IMR-90 (cell line): ENCODE measurements at places on chromosomes 7 and 10.

DNA sequence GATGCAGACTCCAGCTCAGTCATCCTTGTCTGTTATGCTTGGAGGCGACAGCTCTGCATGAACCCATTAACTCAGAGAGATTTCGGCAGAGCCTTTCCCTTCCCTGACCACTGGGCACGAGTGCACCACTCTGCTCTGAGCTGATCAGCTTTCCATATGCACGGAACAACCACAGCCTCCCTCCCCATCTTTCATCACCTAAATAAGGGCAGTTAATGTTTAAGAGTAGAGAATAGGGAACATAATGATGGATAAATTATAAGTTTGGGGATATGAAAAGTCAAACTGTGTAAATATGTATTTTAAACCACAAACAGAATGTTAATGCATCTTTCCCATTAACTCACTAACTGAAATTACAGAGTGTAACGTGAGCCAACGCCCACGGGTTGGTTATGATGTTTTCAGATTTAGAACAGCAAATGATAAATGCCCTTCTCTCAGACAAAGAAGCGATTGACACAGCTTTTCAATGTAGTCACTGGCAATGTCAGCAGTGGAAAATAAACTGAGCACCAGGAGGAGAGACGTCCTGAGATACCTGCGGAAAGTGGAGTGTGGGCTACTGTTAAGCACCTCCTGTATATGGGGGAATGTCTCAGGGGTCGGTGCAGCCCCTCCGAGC lies 658.2 kb downstream of the LRMDA start:
- no peak for DNase-seq

DNA sequence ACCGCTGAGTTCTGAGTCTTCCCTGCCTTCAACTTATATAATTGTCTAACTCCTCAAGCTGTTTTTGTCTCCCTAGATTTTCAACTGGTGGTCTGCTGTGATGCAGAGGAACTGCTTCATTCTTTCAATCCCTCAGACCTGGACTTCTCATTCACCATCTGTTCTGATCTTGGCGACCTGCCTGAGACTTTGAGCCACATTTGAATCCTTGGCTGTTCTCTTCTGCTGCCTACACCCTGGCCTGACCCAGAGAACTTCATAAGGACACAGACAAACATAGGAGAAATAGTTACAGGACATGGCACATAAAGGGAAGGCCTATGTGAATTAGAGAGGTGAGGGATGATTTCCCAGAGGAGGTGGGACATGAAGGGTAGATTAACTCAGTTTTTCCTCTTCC lies 326.7 kb downstream of the PTEN start:
- no peak for DNase-seq

DNA sequence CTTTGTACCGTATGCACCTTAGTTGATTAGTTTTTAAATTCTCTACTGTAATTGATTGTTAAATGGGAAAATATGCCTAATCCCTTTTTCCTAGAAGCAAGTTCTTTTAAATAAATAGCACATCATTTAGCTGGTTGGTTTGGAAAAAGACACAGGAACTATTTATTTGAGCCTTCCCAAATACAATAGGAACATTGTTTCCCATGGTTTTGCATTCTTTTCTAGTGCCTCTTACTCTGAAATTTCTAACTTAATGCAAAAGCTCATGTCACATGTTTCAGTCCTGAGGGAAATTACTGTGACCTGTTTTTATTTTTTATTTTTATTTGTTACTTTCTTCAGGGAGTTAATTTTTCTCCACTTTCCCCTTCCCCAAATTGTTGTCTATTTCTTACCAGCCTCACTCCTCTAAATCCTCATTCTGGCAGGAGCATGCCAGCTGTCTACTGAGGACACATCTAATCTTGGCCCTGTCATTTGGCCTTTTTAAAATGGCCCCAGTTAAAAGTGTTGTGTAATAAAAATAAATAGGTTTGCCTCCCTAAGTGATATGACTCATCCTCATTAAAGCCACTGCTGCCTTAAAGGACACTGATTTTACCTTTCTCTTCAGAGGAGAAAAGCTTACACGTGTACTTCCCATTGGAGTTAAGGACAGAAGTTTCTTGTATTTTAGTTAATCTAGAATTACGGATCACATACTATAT lies 94.5 kb downstream of the PPP1R3A start:
- DNase-seq = no peak

- DNase-seq = no peak
These were observed 4.5 kb downstream of the AKR1E2 start for GRCh38 chr10:4830551-4830950.

- DNase-seq = no peak
These were observed 1.2 kb downstream of the COX19 start for GRCh38 chr7:974172-974571.

DNA sequence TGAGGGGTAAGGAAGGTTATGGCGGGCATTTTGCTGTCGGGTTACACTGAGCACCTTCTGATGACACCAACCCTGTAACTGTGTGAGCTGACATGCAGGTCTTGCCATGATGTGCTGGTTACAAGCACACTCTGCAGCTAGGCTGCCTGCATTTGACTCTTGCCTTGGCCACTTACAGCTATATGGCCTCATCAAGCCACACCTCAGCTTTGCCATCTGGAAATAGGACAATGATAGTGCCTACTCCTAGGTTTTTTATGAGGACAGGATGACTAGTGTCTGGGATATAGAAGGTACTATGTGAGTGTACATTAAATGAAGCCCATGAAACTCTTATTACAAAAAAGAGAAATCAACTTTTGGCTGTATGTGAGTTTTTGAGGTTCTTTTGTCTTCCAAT lies 58.0 kb downstream of the AKR1B1 start:
- DNase-seq = no peak

DNA sequence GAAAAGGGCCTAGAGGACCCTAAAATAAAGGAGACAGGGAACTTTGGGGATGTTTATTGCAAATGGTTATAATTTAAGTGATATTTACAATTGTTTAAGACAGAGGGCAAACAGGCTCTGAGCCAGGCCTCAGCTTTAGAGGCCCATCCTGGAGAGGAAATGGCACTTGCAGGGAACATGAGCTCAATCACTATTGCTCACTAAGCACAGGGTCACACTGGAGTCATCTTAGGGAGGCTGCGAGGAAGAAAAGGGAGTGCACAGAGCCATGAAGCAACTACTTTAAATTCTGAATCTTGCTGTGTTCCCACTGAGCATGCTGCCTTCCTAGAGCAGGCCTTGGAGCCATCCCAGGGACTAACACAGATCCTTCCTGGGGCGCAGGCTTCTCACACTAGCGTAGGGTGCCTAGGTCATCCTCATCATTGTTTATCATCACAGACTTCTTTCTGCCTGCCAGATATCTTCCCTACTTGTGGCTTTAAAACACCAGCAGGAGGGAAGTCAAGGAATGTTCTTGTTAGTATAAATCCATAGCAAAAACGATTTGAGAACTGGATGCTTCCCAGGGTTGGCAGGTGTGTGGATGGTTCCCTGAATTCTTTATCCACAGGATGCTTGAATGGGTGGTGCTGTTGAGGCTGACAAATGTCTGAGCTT lies 12.7 kb upstream of the DNAJB12 start:
- DNase-seq = peak; percentile 42

- peak; percentile 67 for DNase-seq
These were observed 37.4 kb upstream of the OPALIN start for GRCh38 chr10:96395931-96396877.

DNA sequence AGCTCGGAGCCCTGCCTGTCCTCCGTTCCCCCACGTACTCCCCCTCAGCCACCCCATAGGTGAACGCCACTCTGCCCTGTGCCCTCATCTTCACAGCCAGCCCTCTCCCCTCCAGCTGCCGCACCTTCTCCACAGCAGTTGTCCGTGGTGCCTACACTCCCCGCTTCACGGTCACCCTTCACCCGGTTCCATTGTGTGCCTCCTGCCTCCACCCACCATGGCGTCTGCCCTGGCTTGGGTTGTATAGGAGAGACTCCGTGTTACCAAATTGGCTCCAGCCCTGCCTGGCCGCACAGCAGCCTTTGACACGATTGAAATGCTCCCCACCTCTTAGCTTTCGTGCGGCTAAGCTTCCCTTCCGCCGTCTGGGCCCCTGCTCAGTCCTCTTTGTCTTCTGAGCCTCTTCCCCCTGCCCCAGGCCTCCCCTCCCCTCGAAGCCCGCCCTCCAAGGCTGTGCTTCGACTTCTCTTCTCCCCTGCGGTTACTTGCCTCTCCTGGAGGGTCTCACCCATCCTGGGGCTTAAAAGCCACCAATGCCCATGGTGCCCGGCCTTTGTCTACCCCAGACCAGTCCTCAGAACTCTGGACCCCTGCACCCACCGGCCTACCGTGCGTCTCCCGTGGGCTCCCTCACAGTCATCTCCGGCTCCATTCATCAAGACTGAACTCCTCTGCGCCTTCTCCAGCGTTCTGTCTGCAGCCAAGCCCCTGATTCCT lies 18.5 kb upstream of the NODAL start:
- DNase-seq = no peak

GRCh38 chr7:43588477-43589132 lies 5.7 kb downstream of the STK17A start:
- no peak for DNase-seq

GRCh38 chr10:86522510-86522855 lies 891 bp upstream of the WAPL start:
- no peak for DNase-seq

- DNase-seq = no peak
These were observed 211.8 kb upstream of the FOXK1 start for GRCh38 chr7:4470246-4470645.

DNA sequence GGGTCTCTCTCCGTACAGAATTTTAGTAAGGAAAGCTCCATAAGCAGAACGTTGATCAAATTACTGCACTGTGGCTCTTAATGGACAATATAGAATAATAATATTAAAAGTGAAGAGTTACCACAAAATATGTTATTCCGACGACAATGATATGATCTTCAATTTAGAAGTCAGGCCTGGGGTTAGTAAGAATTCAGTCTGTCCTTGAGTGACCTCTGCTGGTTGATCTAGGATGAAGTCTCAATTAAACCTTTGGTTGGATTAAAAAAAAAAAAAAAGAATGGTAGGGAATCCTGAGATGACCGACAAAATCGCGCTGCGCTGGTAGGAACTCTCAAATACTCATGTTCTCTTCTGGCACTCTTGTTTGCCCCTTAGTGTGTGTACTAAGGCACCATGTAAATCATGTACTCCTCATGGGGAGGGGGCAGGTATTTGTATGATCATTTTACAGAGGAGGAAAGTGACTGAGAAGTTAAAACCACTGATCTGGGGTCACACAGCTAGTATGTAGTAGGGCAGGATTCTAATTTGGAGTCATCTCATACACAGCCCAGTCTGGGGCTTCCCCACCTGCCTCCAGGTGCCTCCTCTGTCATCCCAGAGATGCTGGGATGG lies 161.3 kb upstream of the NPVF start:
- peak; percentile 42 for DNase-seq

DNA sequence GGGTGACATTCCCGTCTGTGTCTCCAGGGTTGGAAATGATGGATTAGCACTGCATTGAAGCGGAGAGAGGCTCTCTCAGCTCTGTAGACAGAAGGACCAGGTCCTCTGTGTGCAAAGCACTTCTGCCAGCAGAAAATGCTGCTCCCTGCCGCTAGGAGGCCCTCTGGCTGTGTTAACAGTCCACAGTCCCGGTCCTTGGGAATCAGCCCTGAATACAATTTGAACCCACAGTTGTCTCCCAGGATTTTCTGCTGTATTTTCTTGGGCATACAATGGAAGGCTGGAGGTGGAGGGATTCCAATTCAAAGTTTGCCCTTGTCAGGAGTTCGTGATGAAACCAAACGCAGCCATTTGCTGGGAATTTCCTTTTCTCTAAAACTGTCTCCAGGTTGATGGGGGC lies 205.2 kb downstream of the GLRX3 start:
- no peak for DNase-seq

- DNase-seq = peak; percentile 41
These were observed 26.2 kb upstream of the RASGEF1A start for GRCh38 chr10:43292755-43293676.

GRCh38 chr10:91891125-91892001 lies 17.9 kb downstream of the FGFBP3 start:
- peak; percentile 83 for DNase-seq

DNA sequence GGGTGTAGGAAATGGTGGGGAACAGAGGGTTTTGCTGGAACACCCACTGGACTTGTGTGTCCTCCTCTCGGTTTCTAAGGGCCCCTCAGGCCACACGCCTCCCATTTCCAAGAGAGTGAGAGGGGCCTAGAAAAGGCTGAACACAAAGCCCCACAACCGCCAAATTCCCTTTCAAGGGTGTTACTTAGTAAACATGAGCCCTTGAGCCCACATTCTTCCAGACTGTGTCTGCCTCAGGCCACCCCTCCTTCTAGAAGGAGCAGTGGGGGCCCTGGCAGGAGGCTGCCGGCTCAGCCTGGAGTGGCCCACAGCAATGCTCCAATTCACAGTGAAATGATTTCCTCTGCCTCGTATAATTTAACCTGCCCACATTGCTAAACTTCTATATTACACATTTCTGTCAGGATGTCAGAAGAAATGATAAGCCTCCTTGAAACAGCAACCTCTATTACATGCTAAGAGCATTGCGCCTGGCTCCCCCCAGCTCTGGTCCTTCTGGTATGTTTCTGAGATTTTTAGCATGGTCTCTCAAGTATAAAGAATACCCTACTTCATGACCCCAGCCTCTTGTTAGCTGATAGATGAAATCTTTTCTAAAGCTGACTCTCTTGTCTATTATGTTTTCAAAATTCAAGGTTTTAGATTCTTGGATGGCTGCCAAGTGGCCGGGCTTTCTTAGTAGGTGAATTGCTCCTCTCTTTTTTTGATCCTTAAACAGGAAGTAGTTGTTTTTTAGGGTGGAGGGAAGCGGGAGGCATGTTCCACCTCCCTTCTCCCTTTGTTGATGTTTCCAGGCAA lies 673.9 kb upstream of the GALNT17 start:
- no peak for DNase-seq

DNA sequence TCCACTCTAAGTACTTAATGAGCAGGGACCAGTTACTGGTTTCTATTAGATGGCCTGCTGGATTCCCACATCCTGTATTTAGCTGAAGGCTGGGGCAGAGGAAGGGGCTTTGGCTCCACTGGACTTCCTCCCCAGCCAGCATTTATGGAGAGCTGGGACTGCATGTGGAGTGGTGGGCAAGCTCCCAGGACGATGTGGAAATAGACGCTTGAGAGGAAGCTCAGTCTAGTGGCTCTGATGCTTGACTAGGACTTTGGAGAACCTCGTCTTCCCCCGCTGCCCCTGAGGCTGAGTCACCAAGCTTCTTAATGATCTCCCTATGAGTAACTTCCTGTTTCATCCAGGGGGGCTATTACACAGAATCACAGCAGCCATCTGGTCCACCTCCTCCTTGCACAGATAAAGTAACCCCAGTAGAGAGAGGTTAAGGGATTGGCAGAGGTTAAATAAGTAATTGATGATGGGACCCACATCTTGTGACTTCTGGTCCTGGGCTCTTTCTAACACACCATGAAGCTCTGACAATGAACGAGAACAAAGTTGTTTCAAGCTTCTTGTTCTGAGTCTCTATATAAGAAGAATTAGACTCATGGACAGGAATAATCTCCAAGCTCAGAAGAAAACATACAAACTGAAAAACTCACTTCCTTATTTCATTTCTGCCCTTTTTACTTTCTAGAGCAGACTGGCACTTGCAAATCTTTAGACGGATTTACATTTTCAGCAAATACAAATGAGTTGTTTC lies 126.2 kb downstream of the PRPF18 start:
- peak; percentile 99 for DNase-seq

GRCh38 chr10:89368129-89368528 lies 9.7 kb upstream of the IFIT1B start:
- DNase-seq = no peak
